ENCODE measurements at places on chromosomes 16 and 17.

GRCh38 chr16:85398688-85399582 lies 214.2 kb upstream of the GSE1 start:
- no peak for DNase-seq

GRCh38 chr17:79131701-79132100 lies 57.1 kb downstream of the ENGASE start:
- no peak for DNase-seq

DNA sequence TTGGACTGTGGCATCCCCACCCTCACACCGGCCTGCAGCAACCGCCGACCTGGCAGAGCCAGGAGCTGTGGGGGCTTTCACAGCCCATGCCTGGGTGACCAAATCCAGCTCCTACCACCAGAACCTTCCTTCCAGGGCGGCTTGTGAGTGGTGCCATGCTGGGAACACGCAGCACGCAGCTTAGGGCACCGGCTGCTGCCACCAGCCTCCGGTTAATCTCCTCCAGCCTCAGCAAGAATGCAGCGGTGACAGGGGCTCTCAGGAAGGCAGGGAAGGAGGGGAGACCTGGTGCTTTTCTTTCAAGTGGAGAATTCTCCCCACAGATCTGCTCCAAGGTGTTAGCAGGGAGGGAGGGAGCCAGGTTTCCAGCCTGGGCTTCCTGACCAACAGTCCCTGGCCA lies 32.3 kb upstream of the ANKRD40CL start:
- DNase-seq = no peak

- DNase-seq = no peak
Observed at GRCh38 chr17:72542317-72542716, 421.5 kb downstream of the SOX9 start.

GRCh38 chr16:30121741-30122571 lies 1.1 kb downstream of the MAPK3 start:
- DNase-seq = no peak

DNA sequence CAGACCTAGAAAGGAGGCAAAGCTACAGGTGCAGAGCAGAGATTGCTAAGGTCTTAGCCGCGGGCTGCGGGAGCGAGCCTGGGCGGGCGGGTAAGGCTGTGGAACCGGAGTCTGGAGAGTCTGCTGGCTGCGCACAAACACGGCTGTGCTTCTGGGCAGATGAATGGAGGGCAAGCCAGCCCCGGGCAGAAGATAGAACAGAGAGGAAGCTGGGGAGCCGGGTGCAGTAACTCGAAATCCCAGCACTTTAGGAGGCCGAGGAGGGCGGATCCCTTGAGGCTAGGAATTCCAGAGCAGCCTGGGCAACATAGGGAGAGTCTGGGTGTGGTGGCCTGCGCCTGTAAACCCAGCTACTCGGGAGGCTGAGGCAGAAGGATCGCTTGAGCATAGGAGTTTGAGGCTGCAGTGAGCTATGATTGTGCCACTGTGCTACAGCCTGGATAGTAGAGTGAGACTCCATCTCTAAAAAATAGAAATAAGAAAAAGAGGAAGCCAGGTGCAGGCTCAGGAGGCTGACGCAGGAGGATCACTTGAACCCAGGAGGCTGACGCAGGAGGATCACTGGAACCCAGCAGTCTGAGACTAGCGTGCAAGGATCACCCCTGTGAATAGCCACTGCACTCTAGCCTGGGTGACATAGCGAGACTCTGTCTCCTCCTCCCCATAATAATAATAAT lies 56.3 kb downstream of the PITPNC1 start:
- no peak for DNase-seq

GRCh38 chr16:64287655-64288528 lies 834.0 kb downstream of the CDH11 start:
- DNase-seq = no peak

DNA sequence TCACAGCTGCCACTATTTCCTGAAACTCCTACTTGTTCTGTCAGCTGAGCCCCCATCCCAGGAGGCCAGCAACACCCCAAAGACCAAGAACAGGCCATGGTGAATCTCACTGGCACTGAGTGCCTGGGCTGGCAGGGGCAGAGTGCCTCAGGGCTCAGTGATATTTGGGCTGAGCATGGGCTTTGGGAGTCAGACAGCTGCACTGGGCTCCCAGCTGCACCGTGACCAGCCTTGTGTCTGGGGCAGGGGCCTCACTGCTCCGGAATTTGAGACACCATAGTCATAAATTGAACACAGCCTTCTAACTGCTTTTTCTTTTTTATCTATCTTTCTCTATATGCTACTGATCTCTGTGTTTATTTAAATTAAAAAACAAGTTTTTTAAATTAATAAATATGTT lies 1744.2 kb downstream of the TP53TG3F start:
- DNase-seq = no peak

DNA sequence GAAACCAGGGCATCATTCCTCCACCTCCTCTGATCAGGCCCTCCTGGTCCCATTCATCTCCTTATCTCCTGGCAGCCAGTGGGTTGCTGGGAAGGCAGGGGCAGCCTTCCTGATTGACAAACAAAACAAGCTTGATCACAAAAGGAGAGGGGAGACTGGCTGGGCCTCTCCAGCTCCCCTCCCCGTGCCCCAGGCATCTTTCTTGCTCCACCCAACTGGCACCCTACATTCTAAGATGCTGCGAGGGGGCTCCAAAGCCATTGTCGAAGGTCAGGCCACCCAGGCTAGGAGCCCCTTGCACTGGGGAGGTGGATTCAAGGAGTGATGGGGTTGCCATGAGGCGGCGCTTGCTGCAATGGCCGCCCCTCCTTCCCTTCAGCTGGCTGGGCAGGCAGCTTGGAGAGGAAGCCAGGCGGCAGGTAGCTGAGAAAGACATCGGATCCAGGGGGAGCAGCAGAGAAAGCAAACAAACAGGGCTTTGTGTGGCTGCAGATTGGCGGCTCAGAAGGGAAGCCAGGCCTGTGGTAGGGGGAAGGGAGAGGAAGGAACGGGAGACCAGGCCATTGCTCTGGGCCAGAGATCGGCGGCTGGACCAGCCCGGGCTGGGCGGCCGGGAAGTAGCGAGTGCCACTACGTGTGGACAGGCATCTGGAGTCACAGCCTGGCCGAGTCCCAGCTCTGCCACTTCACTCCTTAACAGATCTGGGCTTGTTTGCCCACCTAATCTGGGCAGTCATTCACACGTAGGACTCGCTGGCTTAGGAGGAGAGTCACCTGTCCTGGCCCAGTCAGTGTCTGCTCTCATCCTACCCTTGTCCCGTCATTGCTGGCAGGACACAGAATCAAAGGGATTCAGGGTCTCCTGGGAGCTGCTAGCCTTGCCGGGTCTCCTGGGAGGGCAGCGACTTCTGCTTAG lies 12.3 kb downstream of the RAI1 start:
- no peak for DNase-seq

DNA sequence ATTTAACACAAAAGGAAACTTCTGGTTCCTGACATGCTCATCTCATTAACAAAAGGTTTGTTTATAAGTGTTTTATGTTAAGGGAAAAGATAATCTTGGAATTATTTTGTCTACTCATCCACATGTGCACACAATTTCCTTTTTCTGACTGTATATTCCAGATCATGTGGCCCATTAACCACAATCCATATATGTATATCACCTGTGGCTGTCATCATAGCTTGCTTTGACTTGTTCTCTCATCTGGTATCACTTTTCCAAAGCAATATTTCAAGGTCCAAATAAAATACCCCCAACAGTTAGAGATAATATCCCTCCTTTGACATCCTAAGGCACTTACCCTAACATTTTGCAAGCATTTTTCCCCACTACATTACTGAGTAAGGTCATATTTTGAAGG lies 856.1 kb downstream of the CDH11 start:
- DNase-seq = no peak

GRCh38 chr17:62916684-62917571 lies 49.1 kb upstream of the TANC2 start:
- no peak for DNase-seq

DNA sequence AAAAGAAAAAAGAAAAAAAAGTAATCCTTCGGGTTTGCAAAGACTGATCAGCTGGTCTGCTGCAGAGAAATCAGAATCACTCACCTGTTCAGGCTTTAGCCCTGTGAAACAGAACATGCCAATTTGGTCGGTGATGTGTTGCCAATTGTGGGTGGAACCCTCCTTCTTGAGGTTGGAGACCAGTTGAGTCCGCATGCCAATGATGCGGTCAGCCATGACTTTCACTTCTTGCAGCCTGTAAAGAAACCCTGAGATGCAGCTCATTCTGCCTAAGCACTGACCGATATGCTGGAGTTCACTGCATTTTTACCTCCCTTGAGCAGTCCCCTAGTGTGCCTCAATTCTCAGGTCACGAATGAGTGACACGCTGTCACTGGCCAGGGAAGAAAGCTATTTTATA lies 24.8 kb upstream of the SLC38A7 start:
- no peak for DNase-seq

GRCh38 chr17:30212750-30213149 lies 22.7 kb downstream of the SLC6A4 start:
- DNase-seq = no peak

DNA sequence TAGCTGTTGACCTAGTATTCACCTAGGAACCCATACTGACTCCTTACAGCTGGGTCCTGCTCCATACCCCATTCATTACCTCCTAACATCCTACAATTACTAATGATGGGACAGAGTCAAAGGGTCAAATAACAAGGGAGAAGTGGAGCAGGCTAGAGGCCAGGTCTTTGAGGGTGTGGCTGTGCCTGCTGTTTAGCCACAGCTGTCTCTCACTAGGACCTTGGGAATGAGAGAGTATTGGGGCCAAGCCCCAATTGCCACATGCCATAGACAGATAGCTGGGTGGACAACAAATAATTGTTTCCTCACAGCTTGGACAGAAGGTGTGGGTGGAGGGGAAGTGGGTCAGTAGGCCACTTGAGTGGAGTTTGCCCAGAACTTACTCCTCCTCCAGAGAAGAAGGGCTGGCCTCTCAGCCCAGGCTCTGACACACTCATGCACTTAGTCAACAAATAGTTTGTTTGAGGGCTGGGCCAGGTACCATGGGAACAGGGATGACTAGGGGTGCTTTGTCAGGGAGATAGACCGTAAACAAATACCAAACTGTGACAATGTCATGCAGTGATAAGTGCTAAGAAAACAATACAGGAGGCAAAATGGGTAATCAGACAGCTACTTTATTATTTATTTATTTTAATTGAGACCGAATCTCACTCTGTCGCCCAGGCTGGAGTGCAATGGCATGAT lies 10.2 kb upstream of the CENPT start:
- no peak for DNase-seq

GRCh38 chr16:48317026-48317425 lies 68.2 kb downstream of the SIAH1 start:
- DNase-seq = no peak

DNA sequence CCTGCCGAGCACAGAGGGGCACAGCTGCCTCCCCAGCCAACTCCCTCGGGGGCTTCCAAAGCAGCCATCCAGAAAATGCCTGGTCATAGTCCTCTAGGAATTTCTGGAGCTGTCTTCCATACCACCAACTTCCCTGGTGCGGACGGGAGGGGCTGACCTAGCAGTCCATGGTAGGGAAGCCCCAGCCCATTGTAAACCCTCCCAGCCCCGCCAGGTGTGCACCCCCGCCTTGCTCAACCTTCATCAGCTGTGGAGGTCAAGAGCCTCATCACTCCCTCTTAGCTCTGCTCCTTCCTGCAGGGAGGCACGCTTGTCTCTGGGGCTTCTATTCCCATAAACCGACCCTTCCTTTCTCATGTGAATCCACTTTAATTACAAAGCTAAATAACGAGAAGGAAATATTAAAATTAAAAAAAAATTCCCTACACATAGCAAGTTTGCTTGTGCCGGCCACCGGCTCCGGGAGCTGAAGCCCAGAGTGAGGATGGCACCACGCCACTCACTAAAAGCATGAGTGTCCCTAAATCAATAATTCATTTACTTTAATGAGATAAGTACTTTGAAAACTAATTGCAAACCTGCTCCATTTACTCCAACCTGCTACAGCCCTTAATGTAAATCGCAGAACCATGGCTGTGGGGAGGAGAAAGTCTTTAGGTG lies 181.4 kb downstream of the ENGASE start:
- no peak for DNase-seq

GRCh38 chr17:37702598-37702997 lies 42.3 kb downstream of the HNF1B start:
- no peak for DNase-seq

- no peak for DNase-seq
Observed at GRCh38 chr17:40382251-40382650, 17.7 kb upstream of the GJD3 start.

DNA sequence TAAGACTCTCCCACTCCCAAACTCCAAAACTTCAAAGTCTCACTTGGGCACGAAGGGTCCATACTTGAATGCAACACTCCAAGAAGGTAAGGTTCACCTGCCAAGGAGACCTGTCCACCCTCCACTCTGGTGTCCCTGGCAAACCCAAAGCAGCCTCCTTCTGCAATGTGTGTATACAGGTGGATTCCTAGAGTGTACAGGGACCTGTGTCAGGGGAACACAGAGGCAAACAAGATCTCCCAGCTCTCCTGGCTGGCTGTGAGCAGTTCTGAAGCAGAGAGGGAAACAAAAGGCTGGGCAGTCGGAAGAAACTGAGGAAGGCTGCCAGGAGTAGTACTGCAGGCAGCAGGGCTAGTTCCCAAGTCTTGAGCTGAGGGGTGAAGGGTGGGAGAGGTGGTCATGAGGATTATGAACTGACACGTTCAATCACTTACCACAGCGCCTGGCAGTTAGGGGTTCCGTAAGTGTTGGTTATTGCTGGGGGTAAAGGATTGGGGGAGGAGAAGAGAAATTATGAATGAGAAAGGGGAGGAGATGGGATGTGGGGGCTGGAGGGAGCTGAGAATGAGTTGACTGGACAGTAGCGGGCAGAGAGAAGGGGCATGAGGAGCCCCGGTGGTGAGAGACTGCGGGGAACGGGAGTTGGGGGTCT lies 795 bp downstream of the KCTD13 start:
- no peak for DNase-seq

GRCh38 chr17:15490634-15491261 lies 23.3 kb upstream of the CDRT4 start:
- DNase-seq = no peak

DNA sequence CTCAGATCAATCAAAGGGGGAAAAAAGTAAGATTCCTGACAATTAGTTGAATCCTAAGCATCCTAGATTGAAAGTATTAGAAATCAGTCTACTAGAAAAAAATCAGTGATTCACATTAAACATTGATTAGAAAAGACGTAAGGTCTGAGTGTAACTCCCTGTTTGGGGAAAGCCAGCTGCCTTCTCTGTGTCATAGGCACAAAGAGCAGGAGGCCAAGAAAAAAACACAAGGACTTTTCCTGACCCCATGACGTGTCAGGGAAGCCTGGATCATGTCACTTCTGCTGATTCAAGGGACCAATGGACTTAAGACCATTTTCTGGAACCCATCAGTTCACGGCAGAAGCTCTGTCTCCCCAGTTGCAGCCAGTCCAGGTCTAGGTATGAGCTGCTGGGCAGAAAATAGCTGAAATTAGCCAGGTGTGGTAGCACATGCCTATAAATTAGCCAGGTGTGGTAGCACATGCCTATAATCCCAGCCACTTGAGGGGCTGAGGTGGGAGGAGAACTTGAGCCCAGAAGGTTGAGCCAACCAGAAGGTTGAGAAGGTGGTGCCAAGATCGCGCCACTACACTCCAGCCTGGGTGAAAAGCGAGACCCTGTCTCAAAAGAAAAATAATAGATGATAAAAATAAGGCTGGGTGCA lies 35.9 kb downstream of the RANBP10 start:
- no peak for DNase-seq

- DNase-seq = no peak
Observed at GRCh38 chr17:39999067-39999466, 16.2 kb upstream of the CSF3 start.

GRCh38 chr17:81599719-81600486 lies 37.0 kb downstream of the NPLOC4 start:
- no peak for DNase-seq

Measured in NCI-H446 treated with DMSO at 0.1 percent for 48 hours (cell line).